ENCODE measurements at places on chromosomes 3 and 15.

DNA sequence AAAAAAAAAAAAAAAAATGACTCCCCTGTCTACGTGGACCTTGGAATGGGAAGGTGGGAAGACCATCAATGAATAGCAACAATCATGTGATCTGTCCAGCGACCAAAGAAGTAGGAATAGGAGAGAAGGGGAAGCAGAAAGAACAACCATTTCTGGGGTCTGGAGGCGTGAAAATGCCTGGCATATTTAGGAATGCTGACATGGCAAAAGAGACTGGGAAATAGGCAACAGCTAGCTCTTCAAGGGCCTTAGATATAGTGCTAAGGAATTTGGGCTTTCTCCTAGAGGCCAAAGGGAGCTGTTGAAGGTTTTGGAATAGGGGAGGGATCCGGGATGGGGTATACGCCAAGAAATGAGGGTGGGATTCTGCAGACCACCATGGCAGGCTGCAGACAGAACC lies 5.9 kb downstream of the SLC22A13 start:
- DNase-seq = no peak

DNA sequence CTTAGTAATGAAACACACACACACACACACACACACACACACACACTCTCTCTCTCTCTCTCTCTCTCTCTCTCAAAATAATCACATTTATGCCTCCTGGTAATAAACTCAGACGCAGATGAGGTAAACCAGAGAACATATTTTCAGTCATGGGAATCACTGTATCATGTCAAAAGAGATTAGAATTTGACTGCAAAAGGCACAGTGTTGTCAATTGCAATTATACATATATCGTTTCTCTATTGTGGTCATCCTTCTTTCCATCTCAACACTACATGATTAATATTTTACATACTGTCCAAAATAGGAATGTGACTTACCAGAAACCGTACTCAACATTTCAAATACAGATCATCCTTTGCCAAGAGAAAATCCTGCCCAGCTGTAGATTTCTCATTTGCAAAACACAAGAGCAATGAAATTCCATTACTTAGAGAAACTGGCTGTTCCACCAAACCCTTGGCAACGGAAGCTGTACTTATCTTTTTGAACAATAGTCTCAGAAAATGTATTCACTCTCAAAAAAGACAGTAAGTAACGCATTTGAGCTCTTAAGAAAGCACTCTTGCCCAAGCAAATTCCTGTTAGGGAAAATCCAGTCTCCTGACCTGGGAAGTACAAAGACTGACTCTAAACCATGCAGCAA lies 24.3 kb downstream of the PDZRN3 start:
- no peak for DNase-seq

DNA sequence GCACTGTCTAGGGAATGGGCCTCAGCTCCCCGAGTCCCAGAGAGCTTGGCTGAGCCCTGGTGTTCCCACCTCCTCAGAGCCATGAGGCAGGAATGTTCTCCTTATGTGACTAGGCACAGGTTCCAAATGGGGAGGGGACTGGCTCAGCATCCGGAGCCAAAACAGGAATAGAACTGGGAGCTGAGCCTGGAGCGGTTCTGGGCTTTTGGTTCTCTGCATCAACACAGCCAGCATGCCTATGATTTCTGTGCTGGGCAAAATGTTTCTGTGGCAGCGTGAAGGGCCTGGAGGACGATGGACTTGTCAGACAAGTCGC lies at the start of gene FAM131A:
TSS of gene FAM131A (plus strand) at position 202 of the 316 bp plus-strand sequence. CDS start at position 233, 31 bp downstream.
- DNase-seq = no peak

DNA sequence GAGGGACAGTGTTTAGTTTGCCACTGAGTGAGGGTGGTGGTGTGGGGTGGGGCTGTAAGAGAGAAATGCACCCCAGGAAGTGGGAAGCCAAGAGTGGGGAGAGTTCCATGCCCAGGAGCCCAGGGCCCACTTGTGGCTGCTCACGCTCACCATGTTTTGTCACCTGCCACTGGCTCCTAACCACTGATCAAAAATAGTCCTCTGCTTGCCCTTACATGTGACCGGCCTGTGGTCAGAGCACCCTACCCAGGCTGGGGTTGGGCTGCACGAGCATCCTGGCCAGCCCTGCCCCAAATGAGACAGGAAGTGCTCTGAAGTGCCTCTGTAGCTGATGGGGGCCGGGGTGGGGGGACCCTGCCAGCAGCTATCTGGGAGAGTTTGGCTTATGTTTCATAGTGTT lies 216.3 kb downstream of the RPLP1 start:
- no peak for DNase-seq

DNA sequence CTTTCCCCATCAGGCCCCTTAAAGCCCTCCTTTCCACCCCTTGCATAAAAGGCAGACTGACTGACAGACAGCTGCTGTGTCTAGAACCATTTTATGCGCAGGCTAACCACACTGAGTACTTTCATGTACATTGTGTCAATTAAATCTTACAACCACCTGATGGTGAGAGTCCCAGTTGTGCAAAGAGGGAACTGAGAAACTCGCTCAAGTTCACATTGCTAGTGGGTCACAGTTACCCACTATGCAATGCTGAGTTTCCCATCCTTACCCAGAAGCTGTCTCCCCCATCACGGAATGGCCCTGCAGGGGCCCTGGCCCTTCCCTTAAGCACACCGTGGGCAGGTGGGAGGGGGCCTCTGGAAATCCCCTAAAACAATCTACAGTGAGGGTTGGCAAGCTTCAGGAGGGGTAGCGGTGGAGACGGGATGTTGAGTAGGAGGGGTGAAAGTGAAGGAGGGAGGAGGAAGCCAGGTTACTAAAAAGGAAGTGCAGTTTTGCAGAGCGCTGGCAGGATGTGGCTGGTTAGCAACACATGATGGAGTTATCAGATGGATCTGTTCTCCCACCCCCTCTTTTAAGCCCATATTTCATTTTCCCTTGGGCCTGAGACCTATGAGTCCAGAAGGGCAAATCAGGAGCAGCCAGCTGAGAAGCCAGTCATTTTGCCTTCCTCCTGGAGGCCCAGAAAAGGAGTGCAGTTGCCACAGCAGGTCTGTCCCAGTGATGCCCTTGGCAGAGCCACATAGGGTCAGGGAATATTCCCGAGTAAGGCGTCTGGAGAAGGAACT lies 30.0 kb downstream of the STARD5 start:
- peak; percentile 41 for DNase-seq

- no peak for DNase-seq
Measured at GRCh38 chr3:186532598-186533072, 11.5 kb downstream of the CRYGS start.

GRCh38 chr3:126524429-126524988 lies 554 bp downstream of the CHST13 start:
- DNase-seq = no peak

DNA sequence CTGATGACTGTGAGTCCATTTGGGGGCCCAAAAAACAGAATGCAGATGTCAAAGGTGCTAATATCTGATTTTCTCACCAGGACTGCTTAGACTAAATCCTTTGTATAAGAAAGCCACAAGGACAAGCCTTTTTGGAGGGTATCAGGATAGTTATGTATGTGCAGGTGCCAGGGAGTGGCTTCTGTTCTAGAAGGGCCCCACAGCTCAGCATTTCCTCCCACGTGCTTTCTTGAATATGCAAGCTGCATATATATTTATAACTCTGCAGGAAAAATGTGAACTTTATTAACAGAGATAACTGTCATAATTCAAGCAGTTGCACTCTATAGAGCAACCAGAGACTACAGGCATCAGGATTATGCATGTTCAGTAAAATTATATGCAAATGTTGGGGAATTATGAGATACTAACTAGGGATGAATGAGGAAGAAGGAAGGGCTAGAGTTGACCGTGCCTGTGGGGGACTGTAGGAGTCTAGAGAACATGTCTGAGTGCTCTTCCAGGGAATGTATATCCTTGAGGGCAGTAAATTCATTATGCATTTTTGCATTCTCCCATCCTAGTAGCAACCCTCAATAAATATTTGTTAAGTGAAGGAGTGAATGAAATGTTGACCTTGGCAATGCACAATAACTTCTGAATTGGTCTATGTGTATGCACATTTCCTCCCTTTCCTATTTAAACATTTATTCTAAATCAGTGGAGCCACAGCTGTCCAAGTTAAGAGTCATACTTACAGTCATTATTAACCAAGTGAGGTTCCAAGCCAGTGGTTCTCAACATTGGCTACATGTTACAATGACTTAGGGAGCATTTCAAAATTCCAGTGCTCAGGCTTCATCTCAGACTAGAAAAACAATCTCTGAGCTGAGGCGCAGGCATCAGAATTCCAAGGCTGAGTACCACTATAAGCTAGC lies 94.8 kb upstream of the ANKRD28 start:
- no peak for DNase-seq

DNA sequence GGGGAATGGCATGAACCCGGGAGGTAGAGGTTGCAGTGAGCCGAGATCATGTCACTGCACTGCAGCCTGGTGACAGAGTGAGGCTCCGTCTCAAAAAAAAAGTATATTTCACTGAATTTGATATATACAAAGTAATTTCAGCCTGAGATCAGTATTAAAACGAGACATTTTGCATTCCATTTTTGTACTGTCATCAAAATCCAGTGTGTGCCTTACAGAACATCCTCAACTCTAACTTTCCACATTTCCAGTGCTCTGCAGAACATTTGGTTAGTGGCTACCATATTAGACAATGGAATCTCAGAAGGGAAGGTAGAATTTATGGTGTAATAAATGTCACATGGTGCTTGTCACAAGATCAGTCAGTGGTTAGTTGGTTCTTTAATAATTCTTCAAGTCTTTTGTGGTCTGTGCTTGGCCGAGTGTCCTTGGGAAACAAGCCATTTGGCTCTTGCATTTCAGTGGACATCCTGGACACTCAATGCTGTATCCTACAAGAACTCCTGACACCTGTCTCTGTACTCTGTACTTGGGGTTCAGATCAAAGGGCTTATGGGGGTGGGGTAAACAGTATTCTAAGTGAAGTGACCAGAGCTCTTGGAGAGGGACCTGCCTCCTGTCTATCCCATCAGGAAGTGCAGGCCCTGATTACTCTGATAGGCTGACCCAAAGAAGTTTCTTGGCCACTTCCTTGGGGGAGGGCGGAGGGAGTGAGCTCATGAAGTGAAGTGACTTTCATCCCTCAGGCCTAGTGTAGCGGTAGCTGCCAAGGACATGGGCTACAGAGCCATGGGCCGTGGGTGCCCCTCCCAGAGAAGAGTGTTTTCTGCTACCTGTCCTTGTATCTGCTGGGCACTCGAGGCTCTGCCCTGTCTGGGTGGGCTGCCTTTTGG lies 3.7 kb downstream of the ACVR2B start:
- no peak for DNase-seq

DNA sequence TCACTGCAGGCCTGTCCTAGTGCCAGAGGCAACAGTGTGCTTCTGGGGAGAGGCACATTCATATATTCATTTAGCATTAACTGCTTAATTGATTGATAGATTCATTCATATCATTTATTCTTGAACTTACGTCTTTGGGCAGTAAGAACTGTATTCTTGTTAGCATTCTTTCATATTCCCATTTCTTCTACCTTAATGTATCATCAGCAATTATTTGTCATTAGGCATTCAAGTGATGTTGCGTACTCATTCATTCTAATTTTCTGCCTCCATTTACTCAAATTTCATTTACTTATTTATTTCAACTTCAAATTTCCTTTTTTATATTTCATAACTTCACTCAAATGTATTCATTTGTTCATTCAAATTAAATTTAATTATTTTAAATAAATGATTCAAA lies 31.5 kb upstream of the CCR4 start:
- DNase-seq = no peak

GRCh38 chr3:81884791-81885190 lies 123.3 kb upstream of the GBE1 start:
- no peak for DNase-seq

DNA sequence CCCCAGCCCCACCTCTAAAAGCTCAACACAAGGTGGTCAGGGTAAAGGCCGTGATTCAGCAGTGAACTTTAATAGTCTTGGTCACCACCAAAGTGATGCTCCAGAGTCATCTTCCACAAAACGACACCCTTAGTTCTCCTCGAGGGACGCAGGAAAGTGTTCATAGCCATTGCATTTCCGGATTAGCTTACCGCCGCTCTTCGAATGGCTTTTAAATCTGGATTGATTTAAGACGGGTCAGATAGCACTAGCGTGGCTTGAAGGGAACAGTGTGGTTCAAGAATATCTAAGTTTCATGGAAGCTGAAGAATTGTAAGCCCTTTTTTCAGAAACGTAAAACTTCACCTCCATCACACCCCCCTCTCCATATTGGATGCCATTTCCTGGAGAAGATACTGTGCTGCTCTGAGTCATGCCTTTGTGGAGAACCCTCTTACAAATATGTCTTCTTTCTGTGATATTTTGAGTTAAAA lies 829 bp downstream of the RNF7 start:
- DNase-seq = no peak

DNA sequence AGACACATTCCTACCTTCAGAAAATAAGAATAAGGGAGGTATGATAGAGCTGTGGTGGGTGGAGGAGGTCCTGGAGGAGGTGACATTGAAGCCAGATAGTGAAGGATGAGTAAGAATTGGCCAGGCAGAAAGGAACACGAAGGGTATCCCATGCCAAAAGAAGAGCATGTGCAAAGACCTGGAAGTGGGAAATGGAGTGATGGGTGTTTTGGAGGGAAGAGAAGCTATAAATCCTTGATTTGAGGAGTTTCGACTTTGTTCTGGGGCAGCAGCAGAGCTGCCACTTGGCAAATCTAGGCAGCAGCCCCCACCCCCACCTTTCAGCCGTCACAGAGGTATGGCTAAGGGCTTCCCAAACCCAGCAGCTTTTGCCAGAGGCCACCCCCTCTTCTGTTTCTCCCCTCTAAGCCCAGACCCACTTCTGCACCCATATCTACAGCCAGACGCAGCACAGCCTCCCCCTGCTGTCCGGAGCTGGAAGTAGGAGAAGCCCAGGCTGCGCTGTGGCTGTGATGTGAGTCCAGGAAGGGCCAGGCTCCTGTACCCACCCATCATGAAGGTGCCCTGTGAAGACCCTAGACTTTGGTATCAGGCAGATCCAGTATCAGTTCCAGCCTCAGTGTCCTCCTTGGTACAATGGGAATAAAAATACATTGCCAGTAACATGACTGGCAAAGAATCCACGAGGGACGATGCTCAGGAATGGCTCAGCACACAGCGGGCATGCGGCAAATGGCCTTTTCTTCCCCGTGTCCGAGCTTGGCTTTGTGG lies 188.7 kb upstream of the LINGO1 start:
- DNase-seq = no peak

GRCh38 chr3:5186089-5186857 lies 1.2 kb upstream of the EDEM1 start:
- no peak for DNase-seq
